ENCODE measurements at places on chromosomes 1 and 21.

- no peak for DNase-seq
Observed at GRCh38 chr21:41808094-41808493, 41.2 kb upstream of the RIPK4 start.

DNA sequence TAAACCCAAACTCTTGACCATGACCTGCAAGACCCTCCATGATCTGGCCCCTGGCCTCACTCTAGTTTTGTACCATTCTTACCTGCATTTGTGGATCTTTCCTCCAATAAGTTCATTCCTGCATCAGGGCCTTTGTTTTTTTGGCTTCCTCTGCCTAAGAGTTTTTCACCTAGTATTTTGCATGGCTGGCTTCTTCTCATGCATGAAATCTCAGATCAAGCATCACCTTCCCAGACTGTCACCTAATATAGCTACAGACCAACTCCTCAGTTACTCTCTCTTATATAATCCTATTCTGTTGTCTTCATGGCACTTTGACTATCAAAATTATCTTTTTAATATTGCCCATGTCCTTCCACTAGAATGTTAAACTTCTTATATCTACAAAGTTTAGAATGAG lies 54.2 kb downstream of the BTBD8 start:
- DNase-seq: no peak

GRCh38 chr1:70573317-70573843 lies 162.3 kb downstream of the CTH start:
- DNase-seq: no peak

- no peak for DNase-seq
Observed at GRCh38 chr21:42878678-42878992, 704 bp downstream of the WDR4 start.

- DNase-seq: no peak
Observed at GRCh38 chr21:23963454-23963853, 1643.8 kb downstream of the MRPL39 start.

DNA sequence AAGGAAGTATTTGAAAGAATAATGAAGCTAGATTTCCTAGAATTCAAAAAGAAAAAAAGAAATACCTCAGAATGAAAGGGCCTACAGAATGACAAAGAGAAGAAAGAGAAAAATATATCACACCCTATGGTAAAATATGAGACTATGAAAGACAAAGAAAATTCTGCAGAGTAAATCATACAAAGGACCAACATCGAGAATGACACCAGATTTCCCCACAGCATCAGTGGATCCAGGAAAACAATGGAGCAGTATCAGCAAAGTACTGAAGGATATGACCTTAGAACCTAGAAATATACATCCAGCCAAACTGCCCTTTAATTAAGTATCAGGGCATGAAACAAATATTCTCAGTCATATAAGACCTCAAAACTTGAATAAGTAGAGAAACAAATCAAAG lies 21.2 kb upstream of the IFNAR2 start:
- no peak for DNase-seq

- DNase-seq: no peak
Observed at GRCh38 chr21:26385721-26386120, 187.4 kb downstream of the CYYR1 start.

DNA sequence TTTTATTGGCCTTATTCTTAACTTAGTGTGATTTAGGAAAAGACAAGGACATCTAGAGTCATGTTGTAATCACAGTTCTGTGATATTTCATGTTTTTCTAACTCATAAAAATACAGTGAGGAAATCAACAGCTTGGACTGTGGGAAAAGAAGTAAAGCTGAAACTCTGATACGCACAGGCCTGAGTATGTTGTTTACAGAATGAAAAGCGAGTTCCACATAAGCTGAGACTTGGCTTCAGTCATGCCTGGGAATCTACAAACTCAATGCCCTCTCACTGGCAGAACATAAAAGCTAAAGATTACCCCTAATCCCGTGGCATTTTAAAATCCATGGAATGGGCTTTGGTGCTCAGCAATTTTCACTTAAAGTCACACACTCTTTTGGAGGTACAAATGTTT lies 23.6 kb upstream of the ATP5PO start:
- no peak for DNase-seq
